ENCODE measurements at places on chromosomes 1 and 21. TPM values are rescaled to one million over a fixed set of nuclear protein-coding genes. Genes with fewer than 3 reads are reported as not detected.

DNA sequence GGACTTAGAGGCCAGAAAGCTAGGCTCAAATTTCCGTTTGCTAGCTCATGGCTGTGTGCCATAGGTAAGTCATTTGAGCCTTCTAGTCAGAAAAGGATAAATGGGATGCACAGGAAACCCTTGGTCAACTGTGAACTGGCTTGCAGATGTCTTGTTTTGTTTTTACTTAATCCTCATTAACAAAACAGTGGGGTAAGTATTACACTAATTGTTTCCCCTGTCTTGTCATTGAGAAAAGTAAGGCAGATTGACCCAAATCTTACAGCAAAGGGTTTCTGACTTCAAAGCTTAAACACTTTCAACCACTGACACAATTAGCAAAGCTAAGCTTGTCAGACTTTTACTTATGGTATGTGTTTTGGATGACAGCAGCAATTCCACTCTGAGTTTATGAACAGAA is 291.3 kb downstream of the NTNG1 start:
- DNase-seq, result no peak

DNA sequence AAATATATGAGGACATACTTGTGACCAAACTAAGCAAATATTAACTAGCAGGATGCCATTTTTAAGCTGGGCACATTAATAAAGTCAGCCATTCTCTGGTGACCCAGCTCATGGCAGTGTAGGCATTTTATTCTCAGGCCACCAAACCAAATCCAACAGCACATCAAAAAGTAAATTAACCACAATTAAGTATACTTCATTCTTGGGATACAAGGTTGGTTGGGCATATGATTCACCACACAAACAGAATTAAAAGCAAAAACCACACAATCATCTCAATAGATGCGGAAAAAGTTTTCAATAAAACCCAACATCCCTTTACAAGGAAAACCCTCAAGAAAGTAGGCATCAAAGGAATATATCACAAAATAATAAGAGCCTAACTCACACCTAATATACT is 101.3 kb downstream of the FAF1 start:
- no peak for DNase-seq

- DNase-seq, result no peak
Measured at GRCh38 chr1:64231153-64231552, 27.7 kb downstream of the UBE2U start.

DNA sequence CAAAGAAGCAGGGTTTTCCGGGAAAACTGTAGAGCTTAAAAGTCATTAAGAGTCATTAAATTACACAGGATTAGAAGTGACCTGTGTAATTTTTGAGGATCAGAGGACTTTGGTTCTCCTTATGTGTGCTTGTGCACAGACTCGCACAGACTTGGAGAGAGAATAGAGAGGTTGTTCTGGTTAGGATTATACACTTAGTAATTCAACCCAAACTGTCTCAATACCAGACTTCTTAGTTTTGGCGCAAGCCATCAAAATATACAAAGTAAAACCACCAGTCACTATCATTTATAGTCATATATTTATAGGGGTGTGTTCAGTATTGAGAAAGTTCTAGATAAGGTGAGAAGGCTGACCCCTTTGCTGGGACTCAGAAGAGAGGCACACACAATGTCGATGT is 112.3 kb downstream of the HLX start:
- no peak for DNase-seq

DNA sequence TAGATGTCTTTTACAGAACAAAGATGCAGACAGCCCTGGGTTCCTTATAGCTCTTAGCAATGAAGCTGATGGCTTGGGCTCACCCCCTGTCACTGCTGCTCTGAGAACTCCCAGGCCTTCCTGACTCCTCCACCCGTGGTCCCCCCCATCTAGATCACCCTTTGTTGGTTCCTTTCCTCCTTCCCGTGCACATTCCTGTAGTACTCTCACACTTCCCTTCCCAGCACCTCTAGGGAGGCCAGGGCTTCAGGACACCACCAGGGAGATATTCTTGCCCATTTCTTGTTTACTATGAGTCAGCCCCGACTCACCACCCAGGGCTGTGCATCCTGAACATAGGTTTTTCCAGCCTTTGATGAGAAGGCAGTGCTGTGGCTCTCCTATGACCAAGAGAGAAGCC is 14.4 kb upstream of the NOS1AP start:
- DNase-seq, result no peak

- no peak for DNase-seq
Measured at GRCh38 chr1:206144605-206145004, 27.4 kb upstream of the AVPR1B start.

DNA sequence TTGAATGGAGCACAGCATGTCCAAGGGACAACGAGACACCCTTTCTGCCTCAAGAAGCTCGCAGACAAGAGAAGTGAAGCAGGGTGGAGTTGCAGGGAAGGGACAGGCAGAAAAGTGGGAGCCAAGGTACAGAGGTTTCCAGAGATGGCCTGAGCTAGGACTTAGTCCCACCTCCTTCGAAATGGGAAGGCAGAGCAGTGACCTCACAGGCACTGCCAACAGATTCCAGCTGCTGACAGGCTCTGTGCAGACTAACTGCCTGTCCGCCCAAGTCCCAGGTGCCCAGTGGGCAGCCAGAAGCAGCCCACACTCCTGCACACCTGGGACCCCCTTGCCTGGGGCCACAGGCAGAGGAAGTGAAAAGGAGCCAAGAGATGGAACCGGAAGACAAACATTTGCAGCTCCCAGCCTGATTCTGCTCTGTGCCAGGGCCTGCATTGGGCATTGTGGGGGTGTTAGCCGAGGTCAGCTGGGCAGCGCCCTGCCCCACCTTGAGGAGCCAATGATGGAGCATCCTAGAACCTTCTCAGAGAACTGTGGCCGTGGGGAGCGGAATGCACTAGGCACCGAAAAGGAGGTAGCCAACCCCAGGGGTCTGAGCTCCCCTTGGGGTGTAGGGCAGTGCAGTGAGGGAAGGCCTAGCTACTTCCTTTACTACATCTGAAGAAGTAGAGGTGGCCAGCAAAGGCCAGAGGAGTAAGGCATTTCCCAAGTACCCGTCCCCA is 27.5 kb upstream of the RSPO1 start:
- no peak for DNase-seq

DNA sequence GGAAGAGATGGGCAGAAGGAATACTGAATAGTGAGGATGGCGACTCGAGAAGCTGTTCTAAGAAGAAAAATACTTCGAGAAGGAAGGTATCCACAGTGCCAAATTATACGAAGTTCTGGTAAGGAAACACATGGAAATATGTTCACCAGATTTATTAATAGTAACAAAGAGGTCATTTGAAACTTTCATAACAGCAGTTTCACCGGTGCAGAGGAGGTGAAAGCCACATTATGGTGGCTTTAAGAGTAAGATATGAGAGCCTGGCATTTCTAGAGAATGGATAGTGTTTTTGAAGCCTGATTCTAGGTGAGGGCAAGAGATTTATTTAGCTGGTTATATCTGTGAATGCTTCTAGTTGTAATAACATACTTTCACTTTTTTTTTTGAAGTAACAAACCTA is 56.2 kb downstream of the DPYD start:
- no peak for DNase-seq

DNA sequence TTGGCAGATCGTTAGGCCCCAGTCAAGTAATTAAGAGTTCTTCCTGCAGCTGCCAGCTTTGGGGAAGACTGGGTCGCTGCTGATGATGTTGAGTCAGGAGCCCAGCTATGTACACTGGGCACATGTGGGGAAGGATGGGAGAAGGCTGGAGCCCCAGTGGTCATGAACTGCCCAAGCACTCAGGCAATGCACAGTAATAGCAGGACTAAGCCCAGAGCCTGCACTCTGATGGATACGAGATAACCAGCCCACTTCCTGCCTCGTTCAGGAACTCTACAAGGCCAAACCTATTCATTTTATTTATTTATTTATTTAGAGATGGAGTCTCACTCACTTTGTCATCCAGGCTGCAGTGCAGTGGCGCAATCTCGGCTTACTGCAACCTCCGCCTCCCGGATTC is 81.1 kb upstream of the BTG3 start:
- no peak for DNase-seq

GRCh38 chr1:98049370-98050135 is 128.7 kb upstream of the DPYD start:
- no peak for DNase-seq

DNA sequence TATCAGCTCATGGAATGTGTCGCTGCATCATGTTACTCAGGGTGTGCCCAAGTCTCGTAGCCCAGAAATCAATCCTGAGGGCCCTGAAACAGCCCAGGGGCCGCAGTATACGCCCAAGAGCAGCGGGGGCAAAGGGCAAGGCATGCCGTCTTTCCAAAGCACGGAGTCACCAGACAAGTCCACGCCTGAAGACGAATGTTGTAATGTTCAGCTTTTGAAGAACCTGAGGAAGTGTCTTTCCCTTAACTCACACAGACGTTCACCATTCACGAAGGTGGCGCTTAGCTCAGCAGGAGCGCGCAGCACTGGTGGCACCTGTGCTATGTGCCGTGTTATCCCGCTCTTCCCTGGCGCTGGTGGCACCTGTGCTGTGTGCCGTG is 18.8 kb upstream of the PWP2 start:
- DNase-seq, result peak; percentile 83

- DNase-seq, result peak; percentile 30
Measured at GRCh38 chr1:212186427-212187207, 98.6 kb upstream of the PPP2R5A start.

GRCh38 chr1:41390166-41390565 is 28.9 kb downstream of the FOXO6 start:
- DNase-seq, result no peak

GRCh38 chr1:154908937-154909336 is 27.6 kb downstream of the PMVK start:
- DNase-seq, result no peak

DNA sequence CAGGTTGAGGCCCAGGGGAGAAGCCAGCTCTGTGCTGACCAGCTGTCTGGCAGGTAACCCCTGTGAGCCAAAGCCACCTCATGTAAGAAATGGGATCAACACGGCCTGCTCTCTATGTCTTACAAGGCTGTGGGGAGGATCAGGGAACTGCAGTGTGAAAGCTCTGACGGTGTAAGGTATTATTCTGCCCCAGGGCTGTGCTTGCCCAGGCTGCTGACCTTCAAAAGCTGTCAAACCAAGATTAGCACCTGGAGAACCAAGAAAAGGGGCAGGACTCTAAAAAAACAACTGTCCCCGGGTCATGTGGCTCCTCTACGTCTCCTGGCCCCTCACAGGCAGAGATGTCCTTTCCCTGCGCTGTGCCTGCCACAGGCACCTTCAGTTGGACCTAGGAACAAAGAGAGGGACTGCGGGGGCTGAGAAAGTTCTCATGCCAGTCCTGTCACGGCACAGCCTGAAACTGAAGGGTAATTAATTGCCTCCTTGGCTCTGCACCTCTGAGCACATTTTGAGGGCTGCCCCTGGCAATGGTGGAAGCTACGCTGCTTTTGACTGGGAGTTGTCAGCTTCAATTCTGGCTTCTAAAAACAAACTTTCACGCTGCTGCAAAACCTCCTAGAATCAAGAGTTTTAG is 77.6 kb downstream of the PGBD5 start:
- no peak for DNase-seq

DNA sequence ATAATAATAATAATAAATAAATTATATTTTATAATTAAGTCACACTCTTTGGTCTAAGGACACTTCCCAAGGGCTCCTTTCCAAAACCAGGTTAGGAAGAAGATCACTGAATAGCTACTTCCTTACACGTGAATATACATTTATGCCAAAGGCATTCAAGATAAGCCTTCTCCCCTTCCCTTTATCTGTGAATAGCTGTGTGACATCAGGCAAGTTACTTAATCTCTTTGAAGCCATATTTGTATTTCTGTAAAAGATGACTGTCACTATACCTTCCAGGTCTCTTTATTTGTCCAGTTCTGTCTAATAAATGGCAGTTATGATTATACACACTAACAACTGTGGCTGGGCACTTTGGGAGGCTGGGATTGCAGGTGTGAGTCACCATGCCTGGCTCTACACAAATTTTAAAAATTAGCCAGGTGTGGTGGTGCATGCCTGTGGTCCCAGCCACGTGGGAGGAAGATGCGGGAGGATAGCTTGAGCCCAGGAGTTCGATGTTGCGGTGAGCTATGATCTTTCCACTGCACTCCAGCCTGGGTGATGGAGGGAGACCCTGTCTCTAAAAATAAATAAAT is 5.5 kb upstream of the RNF11 start:
- no peak for DNase-seq

DNA sequence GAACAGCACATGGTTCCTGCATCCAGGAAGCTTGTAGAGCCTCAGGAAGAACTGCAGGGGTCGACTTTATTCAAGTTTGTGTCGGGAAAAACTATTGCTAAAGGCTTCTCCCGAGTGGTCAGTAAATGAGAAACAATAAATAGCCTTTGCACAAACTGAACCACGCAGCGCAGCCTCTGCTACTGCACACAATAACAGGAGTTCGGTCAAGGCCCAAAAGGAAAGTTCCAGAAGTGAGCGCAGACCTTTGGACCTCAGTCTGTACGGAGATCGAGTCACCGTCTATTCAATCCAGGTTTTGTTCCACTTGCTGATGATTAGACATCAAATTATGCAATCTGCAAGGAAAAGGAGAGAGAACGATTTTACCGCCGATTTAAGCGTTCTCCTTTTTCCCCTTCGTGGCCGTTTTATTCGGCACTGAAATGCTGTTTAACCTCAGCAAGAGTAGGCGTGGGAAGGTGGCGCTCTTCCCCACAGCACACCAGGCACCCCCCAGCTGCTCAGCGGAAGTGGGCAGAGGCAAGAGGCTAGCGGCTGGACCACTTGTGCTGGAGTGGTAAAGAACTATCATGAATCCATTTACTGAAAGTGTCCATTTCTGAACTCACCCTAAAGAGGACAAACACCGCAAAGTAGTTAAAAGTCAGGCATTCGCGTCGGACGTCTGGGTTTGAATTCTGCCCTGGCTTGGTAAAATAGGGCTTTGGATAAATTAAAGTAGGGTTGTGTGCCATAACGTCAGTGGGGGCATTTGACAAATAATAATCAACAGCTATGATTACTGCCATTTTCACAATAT is 6.1 kb upstream of the LHX8 start:
- DNase-seq, result no peak

GRCh38 chr21:40284409-40284808 is 417.2 kb downstream of the PCP4 start:
- DNase-seq, result no peak

GRCh38 chr1:95197616-95198252 is 36.3 kb upstream of the RWDD3 start:
- no peak for DNase-seq

GRCh38 chr1:235951661-235952060 is 85.0 kb upstream of the LYST start:
- DNase-seq, result no peak

- peak; percentile 45 for DNase-seq
Measured at GRCh38 chr21:41396558-41397075, 29.4 kb upstream of the MX1 start.

- DNase-seq, result peak; percentile 11
Measured at GRCh38 chr1:161986328-161986727, 37.3 kb downstream of the OLFML2B start.

GRCh38 chr1:57674801-57675200 is 250.9 kb upstream of the DAB1 start:
- no peak for DNase-seq

Gene GREM2
- 6.3 TPM for total RNA-seq

Gene VPS13D
- total RNA-seq, result 116 TPM

Gene UBR4
- total RNA-seq, result 220 TPM

Gene ZNF683
- not detected for total RNA-seq

Gene VCAM1
- total RNA-seq, result 1.5 TPM

Gene SHE
- 15.0 TPM for total RNA-seq

Gene TYW3
- total RNA-seq, result 8.4 TPM

Gene PROK1
- total RNA-seq, result not detected

Gene C8A
- not detected for total RNA-seq

Gene NUDT17
- total RNA-seq, result not detected

Gene CHODL
- not detected for total RNA-seq

Gene TMPRSS2
- total RNA-seq, result 516 TPM

Gene OR2L2
- total RNA-seq, result not detected

Gene LRRC71
- not detected for total RNA-seq

Gene PKLR
- 0.64 TPM for total RNA-seq
